ENCODE measurements at places on chromosomes 6 and 20. TPM values are rescaled to one million over a fixed set of nuclear protein-coding genes. Genes with fewer than 3 reads are reported as not detected.

DNA sequence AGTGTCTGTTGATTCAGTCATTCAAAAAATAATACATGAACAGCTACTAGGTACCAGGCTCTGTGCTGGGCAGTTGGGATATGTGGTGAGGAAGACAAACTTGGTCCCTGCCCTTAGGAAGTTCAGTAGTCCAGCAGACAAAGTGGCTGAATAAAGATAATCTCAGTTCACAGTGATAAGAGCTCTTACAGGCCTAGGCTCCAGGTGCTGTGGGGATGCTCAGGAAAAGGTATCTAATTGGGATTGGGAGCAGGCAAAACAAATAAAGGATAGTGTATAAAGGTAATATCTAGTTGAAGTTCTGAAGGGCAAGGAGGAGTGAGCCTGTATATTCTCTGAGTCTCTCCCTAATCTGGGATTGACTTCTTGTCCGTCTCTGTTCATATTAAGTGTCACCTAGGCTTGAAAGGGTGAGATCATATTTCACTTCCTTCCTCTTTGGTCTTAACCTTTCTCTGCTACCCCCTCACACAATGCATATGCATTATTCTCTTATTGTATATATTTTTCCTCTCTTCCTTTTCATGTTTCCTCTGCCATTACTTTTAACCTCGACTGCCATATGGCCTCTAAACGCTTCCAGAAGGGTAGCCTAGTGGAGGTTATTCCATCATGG, 13.5 kb downstream of the PTPN1 start:
- no peak for DNase-seq

- DNase-seq: no peak
These were observed 75.1 kb upstream of the QKI start for GRCh38 chr6:163339466-163339865.

- no peak for DNase-seq
These were observed 29.9 kb upstream of the HMGA1 start for GRCh38 chr6:34206726-34207125.

GRCh38 chr6:46113370-46113769, 16.4 kb upstream of the ENPP4 start:
- DNase-seq: no peak

DNA sequence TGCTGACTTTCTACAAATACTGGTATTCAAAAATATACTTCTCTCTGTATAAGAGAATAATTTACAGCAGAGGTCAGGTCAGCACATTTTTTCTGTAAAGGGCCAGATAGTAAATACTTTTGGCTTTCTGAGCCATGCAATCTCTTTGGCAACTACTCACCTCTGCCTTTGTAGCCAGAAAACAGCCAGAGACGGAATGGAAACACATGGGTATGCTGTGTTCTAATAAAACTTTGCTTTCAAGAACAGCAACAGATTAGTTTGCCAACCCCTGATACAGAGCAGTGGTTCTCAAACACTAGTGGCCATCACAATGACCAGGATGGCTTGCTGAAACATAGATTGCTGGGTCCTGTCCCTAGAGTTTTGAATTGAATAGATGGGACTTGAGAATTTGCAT, 46.3 kb downstream of the SYCP2L start:
- no peak for DNase-seq

DNA sequence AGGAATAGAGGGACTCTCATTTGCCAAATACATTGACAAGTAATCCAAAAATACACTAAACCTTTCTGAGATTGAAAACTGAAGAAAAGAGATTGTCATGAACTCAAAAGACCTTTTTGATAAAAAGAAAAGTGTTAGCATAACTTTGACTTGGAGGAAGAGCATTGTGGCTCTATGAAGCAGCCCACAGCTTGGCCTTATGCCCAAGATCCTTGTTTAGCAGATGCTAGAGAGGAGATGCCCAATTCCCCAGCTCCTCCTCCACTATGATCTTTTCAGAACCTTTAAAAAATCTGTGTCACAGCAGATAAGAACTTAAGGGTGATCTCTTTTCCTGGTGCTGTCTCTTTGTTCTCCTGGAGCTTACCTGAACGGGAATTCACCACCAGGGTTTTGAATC, 35.8 kb upstream of the IGF2R start:
- DNase-seq: no peak

GRCh38 chr20:62735331-62735821, 26.7 kb downstream of the NTSR1 start:
- DNase-seq: no peak

- DNase-seq: peak; percentile 85
These were observed 11.9 kb downstream of the VSTM2L start for GRCh38 chr20:37914672-37915433.

DNA sequence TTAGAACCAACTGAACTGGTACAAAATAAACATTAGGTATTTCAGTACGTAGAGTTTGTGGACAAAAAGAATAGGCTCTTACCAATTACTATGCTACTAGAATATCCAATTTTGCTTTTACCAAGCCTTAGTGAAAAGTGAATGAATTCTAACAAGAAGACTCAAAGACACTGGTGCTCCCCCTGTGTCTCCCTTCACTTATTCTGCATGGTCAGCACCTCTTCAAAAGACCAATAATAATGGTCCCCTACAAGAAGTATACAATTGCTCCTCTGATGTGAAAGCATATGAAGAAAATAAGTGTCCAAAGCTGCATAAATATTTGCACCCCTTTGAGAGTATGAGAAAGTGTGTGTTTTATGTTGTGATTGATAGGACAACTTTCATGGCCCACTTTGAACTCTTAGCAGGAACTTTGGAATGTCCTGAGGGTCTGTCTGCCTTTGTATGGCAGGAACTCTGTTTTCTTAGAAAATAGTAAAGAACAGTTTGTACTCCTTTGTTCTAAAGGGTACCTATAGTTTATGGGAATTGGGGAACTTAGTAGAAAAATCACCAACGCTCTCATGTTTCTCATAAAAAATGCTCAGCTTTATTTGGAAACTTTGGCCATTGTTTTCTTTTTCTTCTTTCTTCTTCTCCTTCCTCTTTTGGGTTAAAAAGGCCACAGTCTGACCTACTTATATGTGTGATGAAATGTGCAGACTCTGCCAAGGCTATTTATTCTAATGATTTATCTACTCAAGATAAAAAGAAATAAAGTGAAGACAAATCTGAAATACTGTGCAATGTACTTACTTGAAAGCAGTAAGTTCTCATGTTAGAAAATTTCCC, 352.4 kb downstream of the LAMA2 start:
- DNase-seq: no peak

DNA sequence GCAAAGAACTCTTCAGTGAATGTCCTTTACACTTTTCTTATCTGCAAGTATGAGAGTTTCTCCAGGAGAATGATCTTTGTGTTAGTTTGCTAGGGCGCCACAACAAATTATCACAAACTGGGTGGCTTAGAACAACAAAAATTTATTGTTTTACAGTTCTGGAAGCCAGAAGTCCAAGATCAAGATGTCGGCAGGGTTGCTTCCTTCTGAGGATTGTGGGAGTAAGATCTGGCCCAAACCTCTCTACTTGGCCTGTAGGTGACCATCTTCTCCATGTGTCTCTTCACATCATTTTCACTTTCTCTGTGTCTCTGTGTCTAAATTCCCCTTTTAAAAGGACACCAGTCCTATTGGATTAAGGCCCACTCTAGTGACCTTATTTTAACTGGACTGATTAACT, 103.0 kb downstream of the ADTRP start:
- no peak for DNase-seq

GRCh38 chr6:125346201-125346925, 44.6 kb upstream of the HDDC2 start:
- DNase-seq: no peak

DNA sequence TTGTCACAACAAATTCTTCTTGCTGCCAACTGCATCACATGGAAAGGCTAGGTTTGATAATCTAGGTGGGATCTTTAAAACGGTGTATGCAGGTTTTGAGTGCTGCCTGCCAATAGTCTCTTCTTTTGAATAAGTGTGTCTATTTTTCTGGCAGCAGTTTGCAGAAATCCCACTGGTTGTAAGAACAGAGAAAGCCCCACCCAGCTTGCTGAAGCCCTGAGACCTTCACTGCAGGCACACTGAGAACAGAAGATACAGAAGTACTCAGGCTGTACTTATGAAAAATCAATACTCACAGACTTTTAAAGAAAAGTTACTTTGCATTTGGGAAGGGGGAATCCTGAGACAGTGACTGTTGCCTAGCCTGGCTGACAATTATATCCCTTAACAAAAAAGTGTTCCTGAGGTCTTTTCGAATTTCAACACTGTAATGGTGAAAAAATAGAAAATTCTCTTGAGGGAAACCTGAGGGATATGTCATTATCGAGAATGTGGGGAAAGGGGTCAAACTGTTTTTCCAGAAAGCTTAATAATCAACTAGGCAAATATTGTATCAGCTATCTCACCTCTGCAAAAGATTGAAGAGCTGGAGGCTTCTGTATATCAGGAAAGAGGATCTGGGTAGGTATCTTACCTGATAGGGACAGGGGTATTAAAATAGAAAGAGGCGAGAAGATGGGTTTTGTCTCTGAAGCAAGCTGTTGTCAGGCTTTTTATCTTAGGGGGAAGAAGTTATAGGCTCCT, 199.9 kb downstream of the LRFN2 start:
- DNase-seq: no peak

The DDO gene
- total RNA-seq: not detected

The DCDC2 gene
- total RNA-seq: not detected

The CENPQ gene
- total RNA-seq: 31.1 TPM

The SRSF12 gene
- total RNA-seq: 23.2 TPM
